GM19239 (cell line): ENCODE measurements at places on chromosomes 7 and 10.

DNA sequence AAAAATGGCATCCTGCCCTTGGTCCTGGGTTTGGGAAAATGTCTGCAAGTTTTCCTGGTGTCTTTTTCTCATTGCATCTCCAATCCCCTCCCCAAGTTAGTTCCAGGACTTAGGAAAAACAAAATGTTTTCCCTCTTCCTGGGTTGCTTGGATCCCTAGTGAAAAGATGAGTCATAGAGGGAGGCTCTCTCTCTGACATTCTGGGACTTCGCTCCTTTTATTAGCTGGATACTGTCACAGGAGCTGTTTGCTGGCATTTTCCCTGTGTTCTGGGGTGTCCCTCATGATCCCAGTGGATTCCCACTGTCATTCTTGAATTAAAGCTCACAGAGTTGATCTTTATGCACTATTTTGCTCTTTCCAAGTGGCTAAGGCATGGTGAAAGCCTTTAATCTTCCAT is 316.4 kb upstream of the MBL2 start:
- DNase-seq: no peak

GRCh38 chr10:12513775-12514673 is 164.7 kb downstream of the CAMK1D start:
- DNase-seq: no peak

- no peak for DNase-seq
Measured at GRCh38 chr7:150924369-150924781, 53.7 kb downstream of the KCNH2 start.

- no peak for DNase-seq
Measured at GRCh38 chr7:117190104-117190503, 132.8 kb downstream of the WNT2 start.

- DNase-seq: no peak
Measured at GRCh38 chr10:112332509-112333228, 41.2 kb upstream of the ACSL5 start.

GRCh38 chr10:106795619-106796018 is 368.9 kb downstream of the SORCS1 start:
- DNase-seq: peak; percentile 38

GRCh38 chr7:131021902-131022301 is 287.9 kb upstream of the KLF14 start:
- DNase-seq: no peak
